ENCODE measurements at places on chromosomes 11 and 22. TPM values are rescaled to one million over a fixed set of nuclear protein-coding genes. Genes with fewer than 3 reads are reported as not detected.

MS4A7 gene
- not detected for total RNA-seq

PICK1 gene
- 16.0 TPM for total RNA-seq

ANGPTL5 gene
- not detected for total RNA-seq

DNA sequence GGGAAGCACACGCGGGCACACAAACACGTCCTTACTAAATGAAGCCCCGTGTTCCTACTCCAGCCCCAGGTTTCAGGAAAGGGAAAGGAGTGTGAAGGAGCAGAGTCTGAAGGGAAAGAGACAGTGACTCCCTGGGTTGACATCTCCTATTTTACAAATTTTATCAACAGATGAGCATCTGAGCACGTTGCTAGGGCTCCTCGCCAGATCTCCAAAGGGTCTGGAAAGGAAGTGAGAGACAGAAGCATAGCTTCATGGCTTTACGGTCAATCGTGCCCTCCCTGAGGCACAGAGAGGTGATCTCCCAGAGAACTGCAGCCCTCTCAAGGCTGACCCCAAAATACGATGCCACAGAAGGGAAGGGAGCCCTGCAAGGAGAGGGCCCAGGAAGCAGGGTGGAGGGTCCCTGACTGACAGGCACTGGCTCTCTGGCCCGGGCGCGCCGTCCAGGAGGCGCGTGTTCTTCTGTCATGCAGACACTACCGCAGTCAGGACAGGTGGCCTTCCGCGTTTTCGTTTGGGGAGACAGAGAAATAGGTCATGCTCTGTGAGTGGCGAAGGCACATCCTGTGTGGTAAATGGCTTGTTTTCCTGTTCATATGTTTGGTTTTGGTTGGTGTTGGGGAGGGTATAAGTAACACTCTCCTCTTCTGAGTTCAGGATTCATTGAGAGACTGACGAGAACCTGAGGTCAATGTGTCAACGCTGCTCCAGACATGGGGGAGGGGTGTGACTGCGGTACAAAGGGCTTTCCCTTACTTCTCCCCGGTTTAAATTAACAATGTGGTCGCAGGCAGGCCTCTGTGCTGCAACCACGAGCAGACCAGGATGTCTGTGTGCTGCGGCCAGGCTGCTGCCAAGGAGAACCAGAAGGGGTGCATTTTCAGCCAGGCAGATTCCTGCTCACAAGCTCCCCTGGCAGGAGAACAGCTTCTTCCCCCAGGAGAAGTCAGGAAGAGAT is 813.3 kb downstream of the OPCML start:
- no peak for DNase-seq

DNA sequence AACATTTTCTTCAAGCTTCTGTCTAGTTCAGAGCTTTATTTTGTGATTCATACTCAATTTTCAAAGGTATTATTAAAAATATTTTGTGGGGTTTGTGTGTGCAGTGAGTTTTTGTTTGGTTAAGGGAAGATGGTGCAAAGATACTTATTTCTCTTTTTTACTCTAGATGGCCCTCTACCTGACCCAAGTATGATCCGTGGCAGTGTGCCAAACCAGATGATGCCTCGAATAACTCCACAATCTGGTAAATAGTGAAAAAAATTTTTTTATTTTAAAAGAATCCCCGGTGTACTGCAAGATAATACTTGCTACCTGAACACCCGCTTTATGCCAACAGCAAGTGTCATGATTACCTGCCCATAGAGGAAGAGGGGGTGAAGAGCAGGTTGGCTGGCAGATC is 54.2 kb downstream of the EP300 start:
- DNase-seq, result no peak

- DNase-seq, result no peak
Measured at GRCh38 chr22:40423882-40424640, 53.7 kb downstream of the SGSM3 start.

- no peak for DNase-seq
Measured at GRCh38 chr11:64747961-64748665, 4.2 kb upstream of the RASGRP2 start.
